ENCODE measurements at places on chromosomes 5 and 9.
A peak's percentile ranks its signal among the peaks of the same experiment; 100 is the strongest.

DNA sequence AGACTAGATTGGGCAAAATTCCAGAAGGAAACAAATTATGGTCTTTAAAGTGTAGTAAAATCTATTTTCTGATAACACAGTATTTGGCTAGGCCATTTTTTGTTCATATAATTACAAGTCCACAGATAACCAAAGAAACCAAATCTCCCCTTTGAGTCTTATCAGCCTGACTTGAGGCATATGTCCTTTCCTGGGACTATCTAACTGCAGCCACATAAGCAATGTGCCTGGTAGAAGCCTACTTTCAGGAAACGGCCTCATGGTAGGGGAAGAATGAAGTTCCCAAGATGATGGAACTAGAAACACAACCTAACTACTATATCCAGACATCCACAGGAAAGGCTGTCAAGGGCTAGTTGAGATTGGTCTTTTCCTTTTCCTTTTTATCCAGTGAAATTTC, 130.0 kb downstream of the PIK3R1 start:
- no peak for DNase-seq

DNA sequence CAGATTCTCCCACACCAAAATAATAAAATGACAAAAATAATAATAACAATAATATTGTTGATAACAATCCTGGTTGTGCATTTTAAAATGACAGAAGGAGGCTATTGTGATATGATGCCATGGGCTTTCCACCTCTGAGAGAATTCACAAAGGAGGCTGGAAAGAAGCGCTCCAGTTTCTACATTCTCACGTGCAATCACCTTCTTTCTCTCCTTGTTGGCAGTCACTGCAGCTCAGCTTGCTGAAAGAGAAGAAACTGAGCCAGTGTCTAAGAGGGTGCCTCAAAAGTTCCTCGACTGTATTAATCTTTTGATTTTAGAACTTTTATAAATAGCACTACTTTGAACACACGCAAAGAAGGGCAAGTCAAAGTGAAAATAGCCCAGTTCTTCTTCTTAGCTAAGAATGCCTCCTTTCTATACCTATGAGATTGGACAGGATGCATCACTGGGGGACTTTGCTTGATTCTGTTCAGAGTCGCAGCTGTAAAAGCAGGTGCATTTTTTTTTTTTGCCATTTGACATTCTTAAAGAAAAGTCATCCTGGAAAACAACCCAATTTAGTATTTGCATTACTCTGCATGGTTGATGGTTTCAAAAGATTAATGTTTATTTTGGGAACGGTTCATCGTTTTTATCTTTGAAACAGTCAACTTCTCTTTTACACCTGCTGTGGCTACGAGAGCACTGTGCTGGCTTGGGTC, 12.4 kb upstream of the SUB1 start:
- no peak for DNase-seq

GRCh38 chr9:21027295-21027694, 4.1 kb downstream of the HACD4 start:
- peak; percentile 61 for DNase-seq

- DNase-seq: no peak
Observed at GRCh38 chr9:70427161-70427945, 12.9 kb upstream of the KLF9 start.

DNA sequence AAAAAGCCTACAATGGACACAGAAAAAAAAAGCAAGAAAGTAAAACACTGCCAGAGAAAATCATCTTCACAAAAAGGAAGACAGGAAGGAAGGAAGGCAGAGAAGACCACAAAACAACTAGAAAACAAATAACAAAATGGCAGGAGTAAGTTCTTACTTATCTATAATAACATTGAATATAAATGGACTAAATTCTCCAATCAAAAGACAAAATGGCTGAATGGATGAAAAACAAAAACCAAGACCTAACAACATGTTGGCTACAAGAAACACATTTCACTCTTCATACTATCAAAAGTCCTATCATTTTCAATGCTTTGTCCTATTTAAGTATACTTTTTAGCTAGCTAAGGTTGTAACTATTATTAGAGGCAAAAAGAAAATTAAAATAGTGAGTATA, 36.9 kb upstream of the HMGCR start:
- DNase-seq: no peak

DNA sequence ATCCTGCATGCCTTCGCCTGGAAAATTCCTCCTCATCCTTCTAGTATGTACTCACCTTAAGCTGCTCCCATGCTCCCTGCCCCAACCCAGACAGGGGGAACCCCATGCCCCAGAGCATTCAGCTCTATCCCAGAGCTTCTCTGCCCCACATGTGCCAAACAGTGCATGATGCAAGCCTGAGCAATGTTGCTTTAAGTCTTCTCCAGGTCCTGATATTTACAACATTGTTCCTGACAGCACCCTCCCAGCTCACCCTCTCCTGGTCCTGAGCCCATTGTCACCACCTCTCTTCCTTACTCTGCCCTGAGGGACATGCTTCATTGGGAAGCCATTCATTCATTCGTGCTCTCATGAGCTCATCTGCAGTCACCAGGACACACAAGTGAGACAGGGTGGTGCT, 23.4 kb upstream of the BARX1 start:
- no peak for DNase-seq

- DNase-seq: peak; percentile 41
Observed at GRCh38 chr9:73183917-73184861, 32.5 kb downstream of the ANXA1 start.

GRCh38 chr5:98259595-98259994, 513.9 kb upstream of the RGMB start:
- no peak for DNase-seq

GRCh38 chr5:138344887-138345622, 7.0 kb downstream of the FAM53C start:
- DNase-seq: no peak

DNA sequence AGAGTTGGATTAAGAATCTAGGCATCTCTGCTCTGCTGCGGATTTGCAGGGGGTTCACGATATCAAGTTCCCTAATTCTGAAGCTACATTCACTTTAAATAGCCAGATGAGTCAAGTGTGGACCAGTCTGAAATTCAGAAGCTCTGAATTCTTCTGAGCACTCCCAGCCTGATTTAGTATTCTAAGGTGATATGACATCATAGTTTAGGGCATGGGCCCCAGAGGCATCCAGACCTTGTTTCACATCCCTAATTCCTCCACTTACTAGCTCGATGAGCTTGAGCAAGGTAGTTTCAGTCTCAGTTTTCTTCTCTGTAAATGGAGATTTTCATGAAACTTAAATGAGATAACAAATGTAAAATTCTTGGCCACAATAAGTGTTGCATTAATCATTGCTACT, 65.2 kb downstream of the TMEM167A start:
- DNase-seq: no peak

DNA sequence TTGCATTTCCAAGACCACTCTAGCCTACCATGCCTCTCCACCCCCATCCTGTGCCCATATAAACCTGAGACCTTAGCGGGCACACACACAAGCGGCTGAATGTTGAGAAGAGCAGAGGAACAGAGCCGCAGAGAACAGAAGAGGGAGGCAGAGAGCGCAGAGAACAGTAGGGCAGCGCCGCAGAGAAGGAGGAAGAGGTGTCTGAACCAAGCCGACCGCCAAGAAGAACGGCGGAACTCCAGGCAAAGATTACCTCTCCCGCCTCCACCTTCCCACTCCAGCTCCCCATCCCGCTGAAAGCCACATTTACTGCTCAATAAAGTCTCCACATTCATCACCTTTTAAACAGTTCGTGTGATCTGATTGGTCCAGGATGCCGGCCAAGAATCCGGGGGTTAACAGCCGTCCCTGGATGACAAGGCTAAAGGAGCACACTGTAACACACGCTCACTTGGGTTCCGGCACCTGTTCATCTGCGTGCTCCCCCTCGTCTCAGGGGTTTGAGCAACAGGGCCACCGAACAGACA, 33.2 kb downstream of the GRIN3A start:
- peak; percentile 16 for DNase-seq

DNA sequence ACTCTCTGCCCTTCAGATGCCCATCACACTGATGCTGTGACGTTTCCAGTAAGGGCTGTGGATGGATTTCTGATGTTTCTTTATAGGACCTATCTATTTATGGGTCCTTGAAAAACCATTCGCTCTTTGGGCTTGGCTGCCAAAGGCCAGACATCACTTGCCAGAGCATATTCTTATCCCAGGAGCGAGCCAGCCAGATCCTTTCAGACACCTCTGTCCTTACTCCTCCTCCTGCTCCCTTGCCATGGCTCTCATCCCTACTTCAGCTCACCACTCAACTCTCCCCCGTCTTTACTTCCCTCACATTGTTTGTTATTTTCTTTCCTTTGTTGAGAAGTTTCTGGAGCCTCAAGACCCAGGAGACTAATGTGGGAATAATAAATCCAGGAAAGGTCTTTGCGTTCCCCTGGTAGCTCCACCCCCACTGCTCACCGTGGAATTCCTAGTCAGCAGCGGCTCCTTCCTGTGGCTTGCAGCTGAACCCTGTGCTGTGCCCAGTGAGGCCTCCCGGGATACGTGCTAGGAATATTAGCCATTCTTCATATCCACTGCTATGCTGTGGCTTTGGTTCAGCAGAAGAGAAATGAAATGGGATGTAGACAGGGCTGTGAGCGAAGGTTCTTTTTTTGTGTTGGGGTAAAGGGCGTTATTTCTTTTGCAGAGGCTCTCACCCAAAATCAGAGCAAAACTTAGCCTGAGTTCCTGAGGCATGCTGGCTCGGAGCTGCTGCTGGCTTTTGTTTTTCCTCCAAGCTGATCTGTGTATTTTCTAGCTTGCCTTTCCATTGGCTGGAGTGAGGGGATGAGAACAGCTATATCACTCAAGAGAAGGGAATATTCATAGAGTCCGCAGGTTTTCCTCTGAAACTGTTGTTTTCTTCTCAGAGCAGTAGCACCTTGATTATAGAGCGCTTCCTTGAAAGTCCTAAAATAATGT, 171.1 kb downstream of the SAXO1 start:
- no peak for DNase-seq

DNA sequence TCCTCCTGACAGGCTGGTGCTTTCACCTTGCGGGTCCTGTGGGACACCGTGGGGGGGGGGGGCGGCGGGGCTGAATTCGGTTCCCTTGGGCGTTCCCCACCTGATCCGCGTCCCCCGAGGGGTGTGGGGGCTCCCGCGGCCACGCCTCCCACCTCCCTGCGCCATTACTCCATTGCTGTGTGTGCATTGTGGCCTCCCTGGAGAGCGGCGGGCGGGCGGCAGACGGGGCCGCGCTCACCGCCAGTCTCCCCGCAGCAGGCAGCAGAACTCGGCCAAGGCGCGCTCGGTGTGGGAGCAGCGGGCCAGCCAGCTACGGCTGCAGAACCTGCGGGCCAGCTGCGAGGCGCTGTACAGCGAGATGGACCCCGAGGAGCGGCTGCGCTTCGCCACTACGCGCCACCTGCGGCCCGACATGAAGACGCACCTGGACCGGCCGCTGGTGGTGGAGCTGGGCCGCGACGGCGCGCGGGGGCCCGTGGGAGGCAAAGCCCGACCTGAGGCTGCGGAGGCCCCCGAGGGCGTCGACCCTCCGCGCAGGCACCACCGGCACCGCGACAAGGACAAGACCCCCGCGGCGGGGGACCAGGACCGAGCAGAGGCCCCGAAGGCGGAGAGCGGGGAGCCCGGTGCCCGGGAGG, 145.3 kb downstream of the CACNA1B start:
- DNase-seq: no peak

- no peak for DNase-seq
Observed at GRCh38 chr5:143101121-143101520, 302.4 kb downstream of the NR3C1 start.

DNA sequence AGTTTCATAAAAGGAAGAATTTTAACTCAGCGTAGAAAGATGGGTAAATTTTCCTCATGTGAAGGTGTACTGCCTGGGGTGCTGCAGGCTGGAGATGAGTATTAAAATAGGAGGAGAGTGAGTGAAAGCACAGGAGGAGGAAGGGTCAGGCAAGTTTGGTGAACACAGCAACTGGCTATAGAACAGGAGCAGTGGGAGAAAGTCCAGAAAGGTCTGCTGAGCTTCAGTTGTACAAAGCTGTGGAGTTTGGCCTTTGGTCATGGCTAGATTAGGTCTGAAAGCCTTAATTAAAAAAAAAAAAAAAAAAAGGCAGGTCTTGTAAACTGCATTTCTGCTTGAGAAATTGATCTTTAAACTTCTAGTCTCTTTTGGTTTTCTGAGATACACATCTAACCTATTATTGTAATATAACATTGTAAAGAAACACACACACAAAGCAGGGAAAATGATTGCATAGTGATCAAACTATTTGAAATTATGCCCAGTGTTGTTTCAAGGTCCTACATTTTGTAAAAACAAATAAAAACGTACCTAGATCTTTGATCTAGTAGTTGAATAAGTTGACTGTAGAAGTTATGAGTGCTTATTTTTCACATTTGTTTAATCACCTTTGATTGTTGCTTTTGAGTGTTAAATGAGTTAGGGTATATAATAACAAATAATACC, 43.6 kb downstream of the MAP3K1 start:
- no peak for DNase-seq

DNA sequence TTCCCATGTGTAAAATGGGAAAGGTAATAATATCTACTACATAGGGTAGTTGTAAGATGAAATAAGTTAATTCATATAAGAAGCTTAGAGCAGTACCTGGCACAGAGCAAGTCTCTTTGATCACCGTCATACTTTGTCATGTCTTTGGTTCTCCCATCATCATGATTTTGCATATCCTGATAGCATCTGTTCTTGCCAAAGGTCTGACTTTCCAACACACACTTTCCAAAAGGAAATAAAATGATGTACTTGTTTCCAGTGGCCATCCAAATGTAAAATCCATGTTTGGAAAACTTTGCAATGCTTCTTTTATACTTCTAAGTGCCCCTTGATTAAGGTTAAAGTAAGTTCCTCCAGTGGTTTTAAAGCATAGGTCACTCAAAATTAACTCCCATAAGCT, 266.9 kb upstream of the PTGER4 start:
- DNase-seq: no peak

GRCh38 chr5:59484618-59485017, 408.9 kb downstream of the PDE4D start:
- no peak for DNase-seq

GRCh38 chr5:149801307-149801990, 71.3 kb downstream of the PPARGC1B start:
- no peak for DNase-seq

- DNase-seq: no peak
Observed at GRCh38 chr5:150108711-150109514, 22.6 kb upstream of the CSF1R start.

DNA sequence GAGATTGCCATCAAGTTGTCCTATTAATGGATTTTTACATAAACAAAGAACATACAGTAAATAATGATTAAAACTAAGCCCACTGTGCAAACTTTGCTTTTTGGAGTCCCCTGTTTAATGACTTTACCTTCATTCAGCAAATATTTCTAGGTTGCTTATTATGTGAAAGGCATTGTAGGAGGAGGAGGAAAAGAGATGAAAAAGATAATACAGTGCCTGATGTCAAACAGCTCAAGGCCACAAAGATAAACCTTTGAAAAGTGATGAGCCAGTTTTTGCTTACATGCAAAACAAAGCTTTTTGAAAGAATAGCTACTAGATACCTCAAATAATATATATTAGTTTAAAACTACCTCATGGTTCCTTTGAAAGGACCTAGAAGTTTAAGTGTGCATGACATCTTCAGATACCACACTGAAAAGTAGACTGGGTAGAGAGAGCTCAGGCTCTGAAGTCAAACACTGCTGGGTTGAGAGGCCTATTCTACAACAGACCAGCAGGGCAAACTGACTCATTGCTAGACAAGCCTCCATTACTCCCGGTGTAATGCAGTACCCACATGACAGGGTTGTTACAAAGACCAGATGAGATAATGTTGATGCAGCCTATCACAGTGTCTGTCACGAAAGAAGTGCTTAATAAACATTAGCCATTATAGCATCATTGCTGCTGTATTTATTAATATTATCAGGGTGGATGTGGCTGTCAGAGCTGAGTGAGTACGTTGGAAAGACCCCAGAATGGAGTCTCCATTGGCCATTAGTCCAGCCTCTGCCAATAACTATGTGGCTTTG, 11.8 kb downstream of the DEPDC1B start:
- peak; percentile 58 for DNase-seq

- no peak for DNase-seq
Observed at GRCh38 chr9:35755071-35755470, 995 bp upstream of the MSMP start.

Measured in EL (cell line).